Activated CD8-positive, alpha-beta memory T cell treated with anti-CD3 and anti-CD28 coated beads for 24 hours (primary cell): ENCODE measurements at places on chromosomes 16 and 17.

GRCh38 chr16:67774457-67774853 is 31.9 kb downstream of the RANBP10 start:
- DNase-seq, result no peak

GRCh38 chr16:17414421-17414820 is 56.3 kb downstream of the XYLT1 start:
- DNase-seq, result no peak

- DNase-seq, result no peak
Observed at GRCh38 chr16:67198238-67198734, 645 bp upstream of the ELMO3 start.

- no peak for DNase-seq
Observed at GRCh38 chr17:3040882-3041281, 22.5 kb downstream of the OR1D5 start.

GRCh38 chr17:44467108-44467507 is 36.1 kb downstream of the GPATCH8 start:
- no peak for DNase-seq

DNA sequence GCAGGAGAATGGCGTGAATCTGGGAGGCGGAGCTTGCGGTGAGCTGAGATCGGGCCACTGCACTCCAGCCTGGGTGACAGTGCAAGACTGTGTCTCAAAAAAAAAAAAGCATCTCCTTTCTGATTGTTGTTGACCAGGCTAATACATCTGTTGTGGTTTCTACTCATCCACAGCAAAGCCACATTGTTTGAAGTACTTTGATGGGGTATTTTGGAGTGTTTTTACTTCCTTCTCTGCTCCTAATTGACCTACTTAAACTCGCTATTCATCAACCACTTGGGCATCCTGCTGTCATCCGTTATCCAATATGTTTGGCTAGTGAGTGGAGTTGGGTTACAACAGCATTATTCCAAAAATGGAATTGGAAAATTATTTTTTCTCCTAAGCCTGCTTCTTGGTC is 3.5 kb upstream of the CDC27 start:
- DNase-seq, result no peak

- no peak for DNase-seq
Observed at GRCh38 chr17:81579821-81580321, 27.7 kb upstream of the FAAP100 start.

- DNase-seq, result no peak
Observed at GRCh38 chr16:9306753-9307152, 215.3 kb downstream of the HAPSTR1 start.

DNA sequence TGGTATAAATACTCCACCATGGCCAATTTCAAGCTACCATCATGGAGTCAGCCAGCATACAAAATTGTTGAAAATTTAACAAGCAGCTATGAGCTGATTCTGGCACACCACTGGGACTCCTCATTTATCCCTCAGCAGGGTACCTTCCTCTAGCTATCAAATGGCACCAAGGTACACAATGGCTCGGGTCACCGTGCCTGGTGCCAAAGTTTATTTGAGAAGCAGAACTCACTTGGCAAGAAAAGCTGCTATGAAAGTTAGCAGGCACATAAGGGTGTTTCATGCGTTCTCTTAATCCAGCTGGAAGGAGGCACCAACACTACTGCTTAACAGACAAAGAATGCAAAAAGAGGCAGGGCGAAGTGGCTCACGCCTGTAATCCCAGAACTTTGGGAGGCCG is 51.6 kb downstream of the IKZF3 start:
- peak; percentile 53 for DNase-seq

DNA sequence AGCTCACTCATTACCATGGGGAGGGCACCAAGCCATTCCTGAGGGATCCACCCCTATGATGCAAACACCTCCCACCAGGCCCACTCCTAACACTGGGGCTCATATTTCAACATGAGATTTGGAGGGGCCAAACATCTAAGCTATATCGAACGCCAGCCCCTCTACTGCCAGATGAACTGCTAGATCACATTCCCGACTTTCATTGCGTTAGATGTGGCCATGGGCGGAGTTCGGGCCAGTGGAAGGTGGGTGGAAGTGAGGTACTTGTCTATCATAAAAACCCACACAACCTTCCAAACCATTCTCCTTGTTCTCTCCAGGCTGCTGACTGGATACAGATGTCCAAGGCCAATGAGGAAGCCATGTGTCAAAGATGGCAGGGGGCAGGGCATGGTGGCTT is 27.0 kb upstream of the ANKRD40CL start:
- no peak for DNase-seq

GRCh38 chr16:51624080-51624775 is 473.2 kb upstream of the SALL1 start:
- DNase-seq, result no peak
